Thoracic aorta (tissue), 2 donors: ENCODE measurements at places on chromosomes 1 and 21.

- no peak for DNase-seq
These were observed 478.6 kb downstream of the PCP4 start for GRCh38 chr21:40345711-40346321.

DNA sequence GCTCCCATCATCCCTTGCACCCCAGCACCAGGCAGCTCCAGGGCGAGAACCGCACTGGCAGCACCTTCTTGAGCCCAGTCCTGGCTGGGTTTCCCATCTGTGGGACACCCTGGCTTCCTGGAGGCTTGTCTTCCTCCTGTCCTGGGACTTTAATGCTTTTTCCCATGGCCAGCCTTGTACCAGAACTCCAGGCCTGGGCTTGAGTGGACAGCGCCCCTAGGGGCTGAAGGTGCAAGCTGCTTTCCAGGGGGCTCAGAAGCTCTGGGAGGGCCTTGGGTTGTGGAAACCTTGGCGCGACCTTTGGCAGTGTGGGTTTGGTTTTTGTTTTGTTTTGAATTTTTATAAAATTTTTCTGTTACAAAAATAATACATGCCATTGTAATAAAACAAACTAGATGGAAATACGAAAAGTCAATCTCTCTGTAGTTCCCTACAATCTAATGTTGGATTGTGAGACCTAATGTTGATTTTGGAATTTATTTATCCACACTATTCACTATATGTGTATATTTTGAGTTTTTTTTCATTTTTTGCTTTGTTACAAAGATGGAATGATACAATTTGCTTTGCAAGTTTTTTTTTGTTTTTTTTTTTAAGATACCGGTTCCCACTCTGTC lies 33.8 kb upstream of the RPL11 start:
- DNase-seq: no peak

DNA sequence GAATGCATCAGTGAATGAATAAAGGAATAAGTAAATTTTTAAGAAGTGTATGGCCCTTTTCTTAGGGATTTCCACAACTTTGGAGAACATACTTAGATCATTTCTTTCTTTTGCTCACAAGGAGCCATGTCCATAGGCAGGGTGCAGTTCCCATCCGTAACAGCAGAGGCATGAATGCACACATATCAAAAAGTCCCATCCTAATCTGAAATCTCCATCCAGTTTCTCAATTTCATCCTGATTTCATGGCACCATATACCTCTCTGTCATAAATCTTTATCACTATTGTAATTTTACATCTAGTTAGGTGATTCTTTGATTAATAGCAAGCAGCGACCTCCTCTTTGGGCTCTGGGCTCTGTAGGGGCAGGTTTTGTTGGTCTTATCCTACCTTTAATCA lies 359.2 kb downstream of the RRAGC start:
- DNase-seq: no peak

DNA sequence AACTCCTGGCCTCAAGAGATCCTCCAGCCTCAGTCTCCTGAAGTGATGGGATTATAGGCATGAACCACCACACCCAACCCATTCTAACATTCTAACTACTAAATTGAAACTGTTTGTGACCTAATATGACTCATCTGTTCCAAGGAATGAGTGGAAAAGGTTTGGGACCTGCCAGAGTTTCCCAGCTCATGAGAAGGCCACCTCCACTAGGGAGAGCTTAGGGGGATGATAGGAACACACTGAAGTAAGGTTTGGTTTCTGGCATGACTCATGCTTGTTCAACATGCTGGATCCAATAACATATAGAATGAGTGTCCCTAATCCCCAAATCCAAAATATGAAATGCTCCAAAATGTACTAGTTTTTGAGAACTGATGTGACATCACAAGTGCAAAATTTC lies 18.9 kb upstream of the SCAF4 start:
- DNase-seq: no peak

- no peak for DNase-seq
These were observed 30.4 kb downstream of the MORC3 start for GRCh38 chr21:36350282-36350910.

- no peak for DNase-seq
These were observed 6.8 kb downstream of the MEF2D start for GRCh38 chr1:156493742-156494141.

DNA sequence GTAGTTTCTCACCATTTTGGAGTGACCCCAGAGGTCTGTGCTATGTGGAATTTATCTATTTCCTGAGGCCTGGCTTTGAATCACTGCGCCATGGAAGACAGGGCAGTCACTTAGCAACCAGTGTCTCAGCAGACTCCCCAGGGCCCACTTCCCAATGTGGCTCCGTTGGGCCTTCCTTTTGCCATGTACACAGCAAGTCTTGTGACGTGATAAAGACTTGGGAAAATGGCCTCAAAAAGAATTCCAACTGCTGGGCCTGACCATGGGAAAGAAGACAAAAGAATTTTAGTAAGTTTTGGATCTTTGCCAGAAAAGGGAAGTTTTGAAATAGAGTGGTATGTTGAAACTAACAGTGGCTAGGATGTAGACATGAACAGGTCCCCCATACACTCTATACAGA lies 36.2 kb downstream of the TLR5 start:
- DNase-seq: no peak

- DNase-seq: no peak
These were observed 90.1 kb downstream of the TMEM53 start for GRCh38 chr1:44584167-44584566.

- no peak for DNase-seq
These were observed 28.5 kb upstream of the CADM3 start for GRCh38 chr1:159142726-159143510.

DNA sequence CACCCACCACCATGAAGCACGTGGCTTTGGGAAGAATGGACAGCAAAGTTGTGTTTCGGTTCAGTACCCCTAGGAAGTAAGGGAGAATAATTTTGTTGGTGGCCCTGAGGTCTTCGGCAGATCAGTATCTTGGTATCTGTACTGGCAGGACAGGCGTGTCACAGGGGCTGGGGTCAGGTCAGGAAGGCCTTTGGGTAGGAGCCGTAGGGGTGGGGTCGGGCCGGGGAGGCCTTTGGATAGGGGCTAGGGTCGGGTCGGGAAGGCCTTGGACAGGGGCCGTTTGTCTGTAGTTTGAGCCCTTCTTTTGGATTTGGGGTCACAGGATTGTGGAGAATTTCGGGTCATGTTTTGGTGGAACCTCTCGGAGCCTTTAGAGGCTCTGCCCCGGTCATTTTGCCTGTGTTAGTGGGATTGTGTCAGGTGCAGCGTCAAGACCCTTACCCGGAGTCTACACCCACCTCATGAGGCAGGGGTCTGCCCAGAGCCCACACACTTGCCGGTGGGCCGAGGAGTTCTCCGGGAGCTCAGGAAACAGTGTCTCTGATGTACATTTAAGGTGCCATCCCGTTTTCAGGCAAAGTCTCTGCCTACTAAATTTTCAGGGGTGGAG lies 75.3 kb upstream of the COL6A1 start:
- no peak for DNase-seq

- no peak for DNase-seq
These were observed at the start of gene ELF3 for GRCh38 chr1:202010180-202011015. ELF3 (plus strand) TSS chr1:202010587; CDS start chr1:202011137, 550 bp downstream.
